HS-5 (cell line): ENCODE measurements at places on chromosomes 5 and 9.

DNA sequence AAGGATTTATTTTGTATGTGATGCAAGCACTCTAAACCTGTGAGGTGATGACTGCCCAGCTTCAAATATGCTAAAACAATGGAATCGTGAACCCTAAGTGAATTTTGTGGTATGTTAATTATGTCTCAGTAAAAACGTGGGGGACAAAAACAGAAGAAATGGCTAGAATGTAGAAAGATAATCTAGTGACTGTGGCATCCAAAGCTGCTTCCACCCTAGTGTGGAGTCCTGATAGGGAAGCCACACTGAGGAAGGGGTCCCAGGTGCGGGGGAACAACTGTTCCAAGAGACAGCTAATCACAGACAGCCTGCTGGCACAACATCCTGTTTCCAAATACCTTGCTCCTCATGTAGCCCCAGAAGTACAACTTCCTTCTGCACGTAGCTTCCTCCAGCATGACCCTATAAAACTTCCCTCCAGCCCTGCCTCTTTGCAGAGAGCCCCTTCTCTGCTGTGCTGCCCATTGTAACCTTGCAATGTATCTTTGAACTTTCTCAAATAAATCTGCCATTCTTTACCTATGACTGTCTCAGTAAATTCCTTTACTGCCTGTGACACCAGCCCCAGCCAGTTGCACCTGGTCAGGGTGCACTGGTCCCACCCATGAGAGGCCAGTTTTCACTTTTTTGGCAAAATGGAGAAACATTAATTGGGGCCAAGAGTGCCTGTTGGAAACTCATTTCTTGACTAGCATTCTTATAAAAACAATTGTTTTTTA lies 4.9 kb downstream of the GMCL2 start:
- DNase-seq, result no peak

- DNase-seq, result no peak
Observed at GRCh38 chr5:116289276-116289675, 204.5 kb downstream of the COMMD10 start.

GRCh38 chr5:94618029-94618492 lies 343 bp downstream of the KIAA0825 start:
- peak; percentile 34 for DNase-seq

DNA sequence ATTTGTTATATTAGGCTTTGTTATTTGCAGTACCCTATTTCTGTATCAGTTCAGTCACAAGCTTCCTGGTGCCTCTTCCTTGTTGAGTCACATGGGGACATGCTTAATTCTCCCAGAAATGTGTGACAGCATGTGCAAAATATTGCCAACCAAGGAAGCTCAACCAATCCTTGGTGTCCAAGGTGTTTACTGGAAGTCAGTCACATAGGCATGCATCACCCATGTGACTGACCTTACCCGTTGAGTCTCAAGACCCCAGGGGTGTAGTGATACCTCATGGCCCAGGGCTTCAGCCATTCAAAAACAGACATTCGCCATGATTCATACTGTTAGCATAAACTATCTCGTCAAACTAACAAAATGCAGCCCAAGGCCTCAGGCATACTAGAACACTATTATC lies 9.3 kb upstream of the ANKDD1B start:
- DNase-seq, result no peak

DNA sequence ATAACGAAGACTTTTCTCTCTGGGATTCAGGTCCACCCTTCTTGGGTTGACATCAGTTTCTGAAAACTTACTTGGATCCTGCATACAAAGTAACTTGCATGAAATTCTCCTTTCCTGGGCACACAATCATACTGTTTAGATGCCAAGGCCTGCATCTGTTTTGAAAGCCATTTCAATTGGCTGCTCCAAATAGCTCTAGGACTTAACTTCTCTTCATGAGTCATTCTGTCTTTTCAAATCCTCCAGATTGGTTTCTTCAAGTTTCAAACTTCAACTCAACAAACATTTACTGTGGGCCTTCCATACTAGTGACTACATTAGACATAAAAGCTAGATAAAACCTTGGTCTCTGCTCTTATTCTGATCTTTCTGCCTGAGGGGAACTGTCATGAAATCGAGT lies 54.8 kb upstream of the HMHB1 start:
- DNase-seq, result no peak

GRCh38 chr9:120032639-120033038 lies 547.3 kb downstream of the CDK5RAP2 start:
- no peak for DNase-seq

DNA sequence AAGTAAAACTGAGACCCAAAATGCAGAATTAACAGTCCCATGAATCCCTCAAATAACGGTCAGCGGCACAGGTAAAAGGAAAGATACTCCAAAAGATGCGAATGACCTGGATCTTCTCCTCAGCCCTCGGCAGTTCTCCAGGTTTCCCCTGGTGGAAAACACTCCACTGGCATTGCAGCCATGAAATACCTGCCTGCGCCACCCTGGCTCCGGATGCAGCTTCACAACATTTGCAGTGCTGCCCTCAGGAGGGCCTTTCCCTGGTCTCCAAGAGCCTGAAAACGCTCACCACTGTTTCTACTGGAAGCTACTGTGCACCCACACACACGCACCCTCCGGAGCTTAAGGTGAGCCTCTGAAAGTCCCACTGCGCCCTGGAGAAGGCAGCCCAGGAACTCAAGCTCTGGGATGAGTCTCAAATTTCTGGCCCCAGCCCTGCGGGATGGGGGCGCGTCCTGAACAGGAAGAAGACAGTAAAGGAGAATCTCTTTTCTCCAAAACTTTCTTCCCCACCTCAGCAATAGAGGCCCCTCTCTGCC lies 612 bp downstream of the UGT3A2 start:
- DNase-seq, result no peak
